GDM1 (cell line): ENCODE measurements at places on chromosomes 3 and 15.

- DNase-seq: no peak
Measured at GRCh38 chr3:97954228-97954827, 17.9 kb downstream of the RIOX2 start.

- no peak for DNase-seq
Measured at GRCh38 chr15:60573936-60574335, 95.0 kb upstream of the ICE2 start.

GRCh38 chr3:125634336-125634950, 39.1 kb upstream of the OSBPL11 start:
- no peak for DNase-seq

- DNase-seq: no peak
Measured at GRCh38 chr15:62365795-62366442, 200.8 kb upstream of the C2CD4B start.

GRCh38 chr15:39086641-39087040, 494.2 kb upstream of the THBS1 start:
- no peak for DNase-seq

DNA sequence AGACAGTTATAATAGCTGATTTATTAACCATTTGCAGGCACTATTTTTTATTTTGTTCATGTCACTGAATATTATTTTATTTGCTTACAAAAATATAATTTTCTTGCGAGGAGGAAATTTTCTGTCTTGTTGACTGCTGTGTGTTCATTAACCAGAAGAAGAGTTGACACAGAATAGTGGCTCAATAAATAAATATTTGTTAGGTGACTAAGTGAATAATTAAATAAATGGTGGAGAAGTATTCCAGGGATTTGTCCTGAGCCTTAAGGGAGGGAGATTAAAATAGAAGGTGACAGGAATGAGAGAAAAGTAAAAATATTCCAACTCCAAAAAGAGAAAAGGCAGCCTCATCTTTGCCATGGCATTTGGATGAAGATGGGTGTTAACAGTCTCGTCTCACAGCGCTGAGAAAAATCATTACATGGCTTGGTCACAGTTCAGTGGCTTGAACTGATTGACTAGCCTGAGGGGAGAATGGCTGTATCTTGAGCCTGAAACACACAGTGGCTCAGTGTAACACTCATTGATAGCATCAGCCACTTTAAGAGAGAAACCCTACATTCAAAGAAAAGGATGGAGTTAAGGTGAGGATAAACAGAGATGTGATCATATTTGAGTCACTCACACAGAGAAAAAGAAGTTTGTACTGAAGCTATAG, 449.9 kb upstream of the NAALADL2 start:
- DNase-seq: no peak

GRCh38 chr3:13143381-13144004, 70.3 kb upstream of the IQSEC1 start:
- DNase-seq: no peak

DNA sequence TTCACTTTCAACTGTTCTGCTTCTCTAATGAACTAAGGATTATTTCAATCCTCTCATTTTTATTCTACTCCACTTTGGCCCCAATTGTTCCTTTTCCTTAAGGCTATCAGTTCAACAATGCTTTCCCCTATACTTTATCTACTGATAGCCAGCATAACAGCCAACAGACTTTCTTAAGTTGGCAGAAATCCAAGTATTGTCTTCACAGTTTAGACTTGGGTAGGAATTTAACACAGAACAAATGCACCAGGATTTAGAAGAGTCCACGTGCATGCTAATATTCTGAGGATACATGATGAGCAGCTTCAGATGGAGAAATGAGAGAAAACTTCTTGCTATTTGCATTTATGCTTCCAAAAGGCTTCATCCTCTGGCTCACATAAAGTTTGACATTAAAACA, 54.8 kb downstream of the FBN1 start:
- DNase-seq: no peak
